ENCODE measurements at places on chromosomes 4 and X.

- peak; percentile 47 for DNase-seq
These were observed 242.2 kb upstream of the CTSO start for GRCh38 chr4:156195914-156196313.

GRCh38 chr4:73844345-73844744 lies 7.9 kb downstream of the CXCL6 start:
- peak; percentile 44 for DNase-seq

DNA sequence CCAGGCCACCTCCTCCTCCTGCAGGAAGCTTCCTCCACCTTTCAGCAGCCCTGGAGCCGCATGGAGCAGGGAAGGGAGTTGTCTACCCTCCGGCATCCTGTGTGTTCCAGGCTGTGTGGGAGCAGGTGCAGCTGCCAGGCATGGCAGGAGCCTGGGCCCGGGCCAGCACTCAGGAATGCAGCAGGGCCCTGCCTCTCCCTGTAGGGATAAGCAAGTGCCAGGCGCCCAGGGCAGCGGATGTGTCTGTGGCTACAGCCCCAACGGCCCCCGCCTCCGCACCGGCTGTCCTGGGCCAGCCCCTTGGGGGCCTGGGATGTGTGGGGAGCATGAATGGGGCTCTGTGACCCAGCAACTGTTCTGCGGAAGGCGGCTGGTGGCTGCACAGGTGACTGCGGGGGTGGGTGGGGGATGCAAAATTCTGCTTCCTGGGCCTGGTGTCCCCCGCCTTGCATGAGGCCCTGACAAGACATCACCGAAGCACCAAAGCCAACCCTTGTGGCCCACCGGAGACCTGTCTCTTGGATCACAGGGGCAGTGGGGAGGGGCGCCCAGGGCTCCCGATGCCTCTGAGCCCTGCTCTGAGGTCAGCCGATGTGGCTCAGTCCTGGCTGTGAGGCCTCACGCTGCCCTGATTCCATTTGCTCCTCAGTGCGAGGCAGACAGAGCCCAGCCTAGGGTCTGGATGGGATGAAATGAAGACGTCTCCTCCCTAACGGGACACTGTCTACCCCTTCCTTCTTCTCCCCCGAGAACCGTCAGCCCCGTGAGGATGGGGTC lies 1.4 kb upstream of the DOK7 start:
- DNase-seq, result no peak

DNA sequence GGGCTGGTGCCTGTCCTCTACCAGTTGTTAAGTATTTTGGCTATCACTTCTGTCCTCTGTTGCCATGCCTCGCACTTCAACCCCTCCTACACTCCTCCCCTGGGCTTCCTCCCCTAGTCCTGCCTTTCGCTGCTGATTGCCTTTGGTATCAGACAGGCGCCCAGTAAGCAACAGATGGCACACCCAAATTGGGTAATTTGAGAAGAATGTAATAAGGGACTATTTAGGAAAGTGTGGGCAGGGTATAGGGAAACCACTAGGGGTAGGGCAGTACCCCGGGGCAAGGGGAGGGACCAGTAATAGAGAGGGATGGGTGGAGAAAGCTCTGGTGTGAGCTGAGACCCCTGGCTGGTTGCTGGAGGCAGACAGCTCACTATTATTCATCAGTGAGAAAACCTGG lies 172.7 kb upstream of the USP9X start:
- no peak for DNase-seq

DNA sequence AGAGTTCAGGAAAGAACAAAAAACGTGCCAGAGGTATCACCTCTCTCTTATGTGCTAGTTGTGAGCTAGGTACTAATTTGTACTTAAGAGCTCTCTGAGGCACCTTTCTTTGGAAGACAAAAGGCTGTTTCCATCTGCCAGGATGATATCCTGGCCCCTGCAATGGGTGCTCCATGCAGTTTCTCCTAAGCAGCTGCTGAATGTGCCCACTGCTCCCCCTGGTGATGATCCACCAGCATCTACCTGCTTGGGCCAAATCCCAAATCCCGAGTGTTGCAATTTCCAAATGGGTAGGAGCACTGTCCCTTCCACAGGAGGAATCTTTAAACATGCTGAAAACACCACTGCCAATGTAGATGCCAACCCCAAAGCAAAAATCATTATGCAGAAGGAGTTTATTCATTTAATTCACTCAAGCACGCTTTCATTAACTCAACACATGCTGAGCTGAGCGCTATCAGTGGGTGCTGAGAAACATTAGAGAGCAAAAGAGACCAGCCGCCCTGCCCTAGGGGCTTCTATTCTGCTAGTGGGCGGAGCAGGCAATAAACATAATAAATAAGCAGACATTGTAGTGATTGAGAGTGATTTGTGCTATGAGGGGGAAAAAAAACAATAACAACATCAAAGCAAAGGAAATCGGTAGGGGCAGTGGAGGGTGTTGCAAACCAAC lies 69.6 kb upstream of the C4orf50 start:
- DNase-seq, result peak; percentile 22

DNA sequence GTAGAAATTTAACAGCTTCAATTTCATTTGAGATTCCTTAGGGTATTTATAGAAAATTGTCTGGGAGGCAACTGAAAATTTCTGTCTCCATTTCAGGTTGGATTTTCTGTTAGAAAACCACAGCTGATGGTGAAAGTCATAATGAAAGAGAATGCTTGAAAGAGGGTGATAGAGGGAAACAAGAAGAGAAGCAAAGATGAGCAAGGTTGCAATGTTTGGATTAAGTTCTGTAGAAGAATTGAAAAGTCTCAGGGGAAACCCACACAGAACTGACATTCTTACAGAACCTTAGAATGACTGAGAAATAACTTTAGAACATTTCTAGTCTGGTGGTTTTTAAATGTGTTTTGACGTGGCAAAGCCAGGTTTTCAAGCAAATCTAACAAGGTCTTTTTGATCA lies 14.7 kb downstream of the GBA3 start:
- no peak for DNase-seq

- DNase-seq, result peak; percentile 39
These were observed 8.9 kb upstream of the NAP1L5 start for GRCh38 chr4:88706574-88706973.

- DNase-seq, result no peak
These were observed 198.5 kb upstream of the KLF8 start for GRCh38 chrX:56033495-56034180.

DNA sequence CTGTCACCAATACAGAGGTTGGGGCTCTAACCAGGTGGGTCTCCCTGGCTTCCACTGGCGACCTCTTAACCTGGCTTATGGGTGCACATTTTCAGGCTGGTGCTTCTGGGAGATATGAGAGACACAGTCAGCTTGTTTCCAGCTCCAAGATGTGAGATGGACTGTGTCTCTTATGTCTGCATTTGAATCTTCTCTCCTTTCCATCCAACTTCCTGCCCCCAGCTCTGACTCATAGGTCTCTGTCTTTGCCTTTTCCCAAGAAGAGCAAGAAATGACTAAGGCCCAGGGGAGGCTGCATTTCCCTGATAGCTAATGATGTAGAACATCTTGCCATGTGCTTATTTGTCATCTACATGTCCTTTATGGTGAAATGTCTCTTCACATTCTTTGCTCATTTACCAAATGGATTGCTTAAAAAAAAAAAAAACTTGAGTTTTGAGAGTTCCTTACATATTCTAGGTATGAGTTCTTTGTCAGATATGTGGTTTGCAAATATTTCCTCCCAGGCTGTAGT lies 3.2 kb upstream of the UXT start:
- DNase-seq, result peak; percentile 53

DNA sequence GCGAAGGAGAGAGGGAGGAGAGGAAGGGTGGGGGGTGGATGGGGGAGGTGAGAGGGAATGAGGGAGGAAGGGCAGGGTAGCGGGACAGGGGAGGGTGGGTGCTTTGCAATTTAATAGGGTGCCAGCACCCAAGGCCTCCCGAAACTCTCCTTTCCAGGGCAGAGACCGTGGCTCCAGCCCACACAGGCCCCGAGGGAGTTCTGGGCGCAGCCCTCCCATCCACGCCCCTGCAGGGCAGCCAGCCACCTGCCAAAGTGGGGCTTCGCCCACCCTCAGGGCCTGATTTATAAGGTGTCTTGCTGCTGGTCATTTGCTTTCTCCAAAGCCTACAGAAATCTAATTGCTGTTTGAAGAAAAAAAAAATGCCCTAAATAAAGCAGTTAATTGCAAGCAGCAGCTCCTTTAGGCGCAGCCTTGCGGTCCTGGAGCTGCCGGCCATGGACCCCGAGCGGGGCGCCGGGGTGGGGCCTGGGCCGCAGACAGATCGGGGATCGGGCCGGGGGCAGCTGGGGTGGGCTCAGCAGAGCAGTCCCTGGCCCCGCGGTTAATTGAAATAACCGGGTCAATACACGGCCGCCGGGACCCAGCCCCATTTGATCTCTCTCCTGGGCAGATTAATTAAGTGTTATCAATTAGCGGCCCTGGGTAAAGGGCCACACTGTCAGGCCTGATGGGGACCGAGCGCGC lies 106.0 kb upstream of the NKX1-1 start:
- no peak for DNase-seq

Measured in hematopoietic multipotent progenitor cell treated with erythropoietin and hydrocortisone succinate and interleukin-3 and kit ligand, for 4 days (in vitro differentiated cells).